ENCODE measurements at places on chromosomes 1 and 21.

DNA sequence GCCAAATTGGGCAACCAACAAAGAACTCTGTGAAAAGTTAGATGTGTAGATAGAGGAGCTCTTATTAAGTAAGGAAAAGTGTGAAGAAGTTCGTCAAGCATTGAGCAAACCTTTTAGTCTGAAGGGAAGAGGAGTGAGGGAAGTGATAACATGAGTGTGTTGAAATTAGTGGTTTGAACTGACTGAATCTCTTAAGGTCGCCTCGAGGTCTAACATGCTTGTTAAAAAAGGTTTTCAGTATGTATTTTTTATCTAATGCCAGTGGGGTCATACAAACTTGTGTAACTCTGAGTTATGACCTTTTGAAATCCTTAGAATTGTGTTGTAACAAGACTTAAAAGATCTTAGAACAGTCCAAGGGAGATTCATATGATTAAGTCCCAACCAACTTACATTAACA is 34.1 kb downstream of the SOAT1 start:
- no peak for DNase-seq

- DNase-seq: no peak
Measured at GRCh38 chr21:44972821-44973220, 33.0 kb downstream of the SLX9 start.

DNA sequence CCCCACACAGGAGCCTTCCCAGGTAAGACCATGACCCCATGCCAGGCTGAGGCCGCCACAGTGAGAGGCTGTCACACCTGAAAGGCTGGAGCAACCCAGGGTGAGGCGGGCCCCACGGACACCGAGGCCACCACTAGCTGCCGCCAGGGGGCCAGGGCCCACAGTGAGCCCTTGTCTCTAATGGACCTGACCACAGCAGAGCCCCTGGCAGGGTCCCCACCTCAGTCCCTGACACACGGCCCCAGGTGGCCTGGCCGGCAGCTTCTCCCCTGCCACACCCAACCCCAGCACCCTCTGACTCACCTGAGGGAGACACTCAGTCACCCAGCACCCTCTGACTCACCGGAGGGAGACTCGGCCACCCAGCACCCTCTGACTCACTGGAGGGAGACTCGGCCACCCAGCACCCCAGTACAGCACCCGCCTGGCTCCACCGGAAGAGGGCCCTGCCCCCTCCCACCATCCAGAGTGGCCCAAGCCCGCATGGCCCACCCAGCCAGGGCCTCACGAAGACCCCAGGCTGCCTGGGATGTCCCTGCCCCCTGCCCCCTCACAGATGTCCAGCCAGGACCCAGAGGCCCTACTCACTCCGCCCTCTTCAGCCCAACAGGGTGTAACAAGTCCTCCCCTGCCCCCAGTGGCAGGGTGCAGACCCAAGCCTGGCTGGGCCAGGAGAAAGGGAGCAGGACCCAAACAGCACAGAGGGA is 4.4 kb downstream of the DVL1 start:
- peak; percentile 54 for DNase-seq

- DNase-seq: no peak
Measured at GRCh38 chr21:43973634-43973955, 38.5 kb upstream of the TRAPPC10 start.

- no peak for DNase-seq
Measured at GRCh38 chr1:8350914-8351684, 33.2 kb downstream of the SLC45A1 start.

DNA sequence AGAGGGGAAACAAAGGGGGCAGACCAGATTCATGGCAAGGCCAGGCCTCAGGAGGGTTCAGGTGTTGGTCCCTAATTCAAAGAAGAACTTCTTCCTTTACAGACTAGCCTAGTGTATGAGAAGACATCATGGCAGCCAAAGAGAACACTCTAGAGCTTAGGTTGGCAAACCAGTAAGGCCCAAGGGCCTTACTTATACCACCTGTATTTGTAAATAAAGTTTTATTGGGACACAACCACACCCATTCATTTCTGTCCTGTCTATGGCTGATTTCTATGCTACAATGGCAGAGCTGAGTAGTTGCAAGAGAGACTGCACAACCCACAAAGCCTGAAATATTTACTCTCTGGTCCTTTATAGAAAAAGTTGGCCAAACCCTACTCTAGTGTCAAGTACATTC is 42.3 kb downstream of the SSBP3 start:
- no peak for DNase-seq

- DNase-seq: peak; percentile 29
Measured at GRCh38 chr1:232905331-232906034, 44.9 kb upstream of the NTPCR start.

- no peak for DNase-seq
Measured at GRCh38 chr1:53348486-53349368, 20.9 kb upstream of the LRP8 start.

DNA sequence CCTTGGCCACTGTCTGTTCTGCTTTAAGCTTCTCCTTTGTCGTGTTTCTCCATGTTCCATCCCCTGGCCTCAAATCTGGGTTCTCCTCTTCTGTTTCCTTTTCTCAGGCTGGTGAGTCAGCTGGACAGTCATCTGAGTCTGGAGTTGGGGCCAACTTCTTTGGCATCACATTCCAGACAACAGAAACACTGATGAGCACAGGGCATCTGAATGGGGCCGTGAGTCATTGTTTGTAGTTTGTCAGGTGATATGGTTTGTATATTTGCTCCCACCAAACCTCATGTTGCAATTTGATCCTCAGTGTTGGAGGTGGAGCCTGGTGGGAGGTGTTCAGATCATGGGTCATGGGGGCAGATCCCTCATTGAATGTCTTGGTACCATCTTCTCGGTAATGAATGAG is 14.3 kb upstream of the OLIG2 start:
- DNase-seq: peak; percentile 48

DNA sequence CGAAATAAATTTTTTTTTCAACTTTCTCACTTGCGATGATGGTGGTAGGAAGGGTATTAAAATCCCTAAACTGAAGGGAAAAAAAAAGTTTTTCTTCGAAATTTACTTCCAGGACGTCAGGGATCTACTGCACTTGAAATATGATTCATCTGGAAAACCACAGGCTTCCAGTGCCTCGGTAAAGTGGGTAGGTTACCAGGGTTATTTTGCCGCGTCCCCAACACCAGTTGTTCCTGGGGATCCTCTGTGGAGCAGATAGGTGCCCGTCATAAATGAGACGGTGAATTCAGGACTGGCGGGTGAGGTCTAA is 773 bp downstream of the RABIF start:
- DNase-seq: peak; percentile 21

- no peak for DNase-seq
Measured at GRCh38 chr1:115910231-115910630, 66.1 kb upstream of the SLC22A15 start.

- DNase-seq: no peak
Measured at GRCh38 chr21:34675871-34676270, 7.1 kb downstream of the CLIC6 start.

GRCh38 chr1:90356991-90357390 is 360.1 kb downstream of the BARHL2 start:
- DNase-seq: no peak

GRCh38 chr1:219500327-219500897 is 112.5 kb downstream of the ZC3H11B start:
- no peak for DNase-seq

- no peak for DNase-seq
Measured at GRCh38 chr1:228898582-228898992, 163.3 kb downstream of the RHOU start.

DNA sequence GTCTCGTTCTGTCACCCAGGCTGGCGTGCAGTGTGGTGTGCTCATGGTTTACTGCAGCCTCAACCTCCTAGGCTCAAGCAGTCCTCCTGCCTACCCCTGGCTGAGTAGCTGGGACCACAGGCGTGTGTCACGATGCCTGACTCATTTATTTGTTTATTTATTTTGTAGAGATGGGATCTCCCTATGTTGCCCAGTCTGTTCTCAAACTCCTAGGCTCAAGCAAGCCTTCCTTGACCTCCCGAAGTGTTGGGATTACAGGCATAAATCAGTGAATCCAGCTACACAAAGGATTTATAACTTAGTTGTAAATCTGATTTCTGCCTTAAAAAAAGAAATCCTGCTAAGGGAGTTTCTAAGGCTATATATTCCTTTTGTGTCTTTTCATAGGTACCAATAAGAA is 30.5 kb upstream of the ZNF496 start:
- no peak for DNase-seq

- DNase-seq: no peak
Measured at GRCh38 chr1:27529704-27530018, 39.7 kb upstream of the WASF2 start.

DNA sequence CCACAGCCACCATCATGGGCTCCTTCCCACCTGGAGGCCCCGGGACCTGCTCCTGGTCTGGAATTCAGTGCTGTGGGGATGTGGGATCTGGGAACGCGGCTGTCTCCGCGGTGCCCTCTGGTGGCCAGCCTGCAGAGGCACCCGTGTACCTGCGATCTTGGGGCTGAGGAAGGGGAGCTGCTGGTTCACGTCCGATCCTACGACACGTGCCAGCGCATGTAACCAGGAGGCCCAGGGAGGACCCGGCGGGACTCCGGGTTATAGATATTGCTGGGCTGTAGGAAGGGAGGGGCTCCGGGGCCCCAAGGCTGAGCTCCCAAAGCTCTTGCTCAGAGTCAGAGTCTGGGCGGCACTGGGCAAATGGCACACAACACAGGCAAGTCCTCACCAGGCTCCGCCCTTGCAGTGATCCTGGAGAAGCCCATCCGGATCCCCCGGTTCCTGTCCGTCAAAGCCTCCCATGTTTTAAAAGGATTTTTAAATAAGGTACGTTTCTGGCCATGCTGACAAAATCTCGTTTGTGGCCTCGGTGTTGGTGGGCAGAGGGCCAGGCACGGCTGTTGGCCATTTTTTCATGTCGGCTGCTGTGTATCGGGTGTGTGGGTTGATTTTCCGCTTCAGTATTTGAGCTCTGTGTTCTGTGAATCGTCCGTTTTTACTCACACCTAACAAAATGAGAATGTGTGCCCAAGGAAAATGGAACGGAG is 20.1 kb downstream of the FAAP20 start:
- peak; percentile 37 for DNase-seq

- no peak for DNase-seq
Measured at GRCh38 chr21:40736145-40736544, 110.8 kb downstream of the DSCAM start.

DNA sequence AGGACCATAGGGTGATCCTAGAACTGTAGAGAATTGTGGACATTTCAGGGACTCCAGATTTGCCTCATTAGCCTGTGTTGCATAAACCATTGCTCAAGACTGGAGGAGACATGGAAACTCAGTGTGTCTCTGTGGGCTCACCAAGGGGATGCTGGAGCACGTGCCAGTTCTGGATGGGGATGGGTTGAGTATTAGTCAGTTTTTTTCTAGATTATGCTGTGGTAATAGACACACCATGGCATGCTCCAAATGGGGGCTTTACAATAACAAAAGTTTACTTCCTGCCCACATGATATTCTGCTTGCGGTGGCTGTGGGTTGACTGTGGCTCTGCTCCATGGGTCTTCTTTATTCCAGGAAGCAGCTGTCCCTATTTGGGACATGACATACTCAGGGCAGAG is 125.4 kb downstream of the FOXD2 start:
- no peak for DNase-seq

GRCh38 chr1:43267291-43267805 is 2.4 kb upstream of the TMEM125 start:
- peak; percentile 71 for DNase-seq

GRCh38 chr1:59055908-59056719 is 240.8 kb upstream of the FGGY start:
- DNase-seq: no peak

DNA sequence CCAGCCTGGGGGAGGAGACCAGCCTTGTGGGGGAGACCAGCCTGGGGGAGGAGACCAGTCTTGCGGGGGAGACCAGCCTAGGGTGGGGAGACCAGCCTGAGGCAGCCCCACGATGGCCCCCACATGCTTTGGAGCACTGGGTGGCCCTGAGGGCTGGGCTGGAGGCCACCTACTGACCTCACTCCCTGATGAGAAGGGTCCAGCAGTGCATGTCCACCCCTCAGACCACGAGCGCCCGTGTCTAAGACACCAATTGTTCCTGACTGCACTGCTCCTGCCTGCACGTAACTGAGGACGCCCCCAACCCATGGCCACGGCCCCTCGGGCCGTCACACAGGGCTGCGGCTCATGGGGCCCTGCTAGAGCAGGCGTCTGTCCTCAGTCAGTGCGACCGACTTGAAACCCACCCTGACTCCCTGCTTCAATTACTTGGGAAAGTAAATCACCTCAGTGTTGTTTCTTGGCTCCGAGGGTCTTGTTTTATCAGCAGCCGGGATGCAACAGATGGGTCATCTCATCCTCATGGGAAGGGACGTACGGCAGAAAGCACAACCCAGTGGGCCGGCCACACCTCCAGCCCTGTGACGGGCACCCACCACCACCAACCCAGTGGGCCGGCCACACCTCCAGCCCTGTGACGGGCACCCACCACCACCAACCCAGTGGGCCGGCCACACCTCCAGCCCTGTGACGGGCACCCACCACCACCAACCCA is at the start of gene SPATC1L:
TSS of gene SPATC1L (minus strand) at position 550 of the 715 bp plus-strand sequence. CDS start 1,643 bp downstream, outside the sequence.
- DNase-seq: peak; percentile 73

DNA sequence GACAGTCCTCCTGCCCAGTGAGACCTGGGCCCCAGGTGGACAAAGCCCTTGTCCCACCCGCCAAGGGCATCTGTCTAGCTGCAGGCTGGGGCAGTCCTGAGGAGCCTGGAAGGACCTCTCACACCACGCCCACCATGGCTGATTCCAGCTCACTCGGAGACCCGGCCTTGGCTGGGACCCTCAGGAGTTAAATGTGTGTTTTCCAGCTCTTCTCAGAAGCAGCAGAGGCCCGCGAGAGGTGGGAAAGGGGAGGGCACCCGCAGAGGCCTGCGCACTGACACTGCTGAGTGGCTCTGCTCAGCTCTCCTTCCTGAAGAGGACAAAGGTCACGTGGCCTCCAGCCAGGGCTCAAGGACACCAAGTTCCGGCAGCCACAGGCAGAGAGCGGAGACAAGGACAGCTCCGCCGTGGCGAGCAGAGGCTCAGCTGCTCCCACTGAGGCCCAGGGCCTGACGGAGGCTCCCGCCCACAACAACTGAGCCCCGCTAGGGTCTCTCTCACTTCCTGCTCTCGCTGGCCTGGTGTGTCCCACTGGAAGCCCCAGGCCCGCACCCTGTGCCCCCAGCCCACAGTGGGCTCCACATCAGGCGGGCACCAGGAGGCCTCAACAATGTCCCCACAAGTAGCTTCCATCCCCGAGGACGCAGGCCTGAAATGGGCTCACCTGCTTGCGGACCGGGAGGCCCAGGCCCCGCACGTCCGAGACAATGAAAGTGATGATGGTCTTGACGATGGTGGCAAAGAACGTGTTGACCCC is 16.9 kb downstream of the SLC19A1 start:
- no peak for DNase-seq

GRCh38 chr1:72567521-72567920 is 285.2 kb upstream of the NEGR1 start:
- DNase-seq: no peak

GRCh38 chr1:7356079-7356478 is 415.0 kb upstream of the VAMP3 start:
- DNase-seq: no peak

- peak; percentile 93 for DNase-seq
Measured at GRCh38 chr1:231776010-231776756, 149.6 kb downstream of the DISC1 start.

DNA sequence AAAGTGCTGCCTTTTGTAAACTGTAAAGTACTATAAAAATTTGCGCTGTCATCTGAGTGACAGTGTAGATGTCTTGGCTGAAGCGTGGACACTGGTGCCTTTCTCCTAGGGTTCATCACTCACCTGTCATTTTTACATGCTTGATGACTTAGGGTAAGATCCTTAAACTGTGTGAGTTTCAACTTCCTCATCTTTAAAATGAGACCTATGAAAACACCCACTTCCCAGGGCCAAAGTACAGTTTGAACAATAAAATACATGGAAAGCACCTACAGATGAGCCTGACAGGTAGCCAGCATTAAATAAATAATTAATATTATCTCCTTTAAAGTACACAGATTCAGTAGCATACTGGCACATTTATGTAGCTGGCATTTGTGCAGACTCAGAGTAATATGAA is 309.9 kb downstream of the CHRM3 start:
- DNase-seq: no peak

All from fibroblast of skin of right quadriceps (primary cell).